ENCODE measurements at places on chromosomes 6 and 20. TPM values are rescaled to one million over a fixed set of nuclear protein-coding genes. Genes with fewer than 3 reads are reported as not detected.

Gene CYP21A2
- total RNA-seq, result 5.2 TPM

GRCh38 chr20:34150306-34151000 lies 38.4 kb upstream of the EIF2S2 start:
- H3K27me3 ChIP-seq, result no peaks in the 10 kb centered on the region
- DNase-seq, result no peak

- H3K36me3 ChIP-seq, result no peaks in the 10 kb centered on the region
- H3K27me3 ChIP-seq, result no peaks in the 10 kb centered on the region
- H3K27ac ChIP-seq, result no peak overlapping the region
- H3K4me1 ChIP-seq, result no peaks in the 10 kb centered on the region
- no peak for DNase-seq
These were observed 236.0 kb upstream of the EYS start for GRCh38 chr6:65943051-65943450.

Gene ZNF76
- 97.2 TPM for total RNA-seq

- H3K4me1 ChIP-seq, result peaks cover 10% of the 10 kb centered on the region
- no peaks in the 10 kb centered on the region for H3K36me3 ChIP-seq
- no peak overlapping the region for H3K4me3 ChIP-seq
- H3K27ac ChIP-seq, result no peak overlapping the region
- DNase-seq, result no peak
These were observed 254.8 kb downstream of the FOXC1 start for GRCh38 chr6:1864496-1864895.

DNA sequence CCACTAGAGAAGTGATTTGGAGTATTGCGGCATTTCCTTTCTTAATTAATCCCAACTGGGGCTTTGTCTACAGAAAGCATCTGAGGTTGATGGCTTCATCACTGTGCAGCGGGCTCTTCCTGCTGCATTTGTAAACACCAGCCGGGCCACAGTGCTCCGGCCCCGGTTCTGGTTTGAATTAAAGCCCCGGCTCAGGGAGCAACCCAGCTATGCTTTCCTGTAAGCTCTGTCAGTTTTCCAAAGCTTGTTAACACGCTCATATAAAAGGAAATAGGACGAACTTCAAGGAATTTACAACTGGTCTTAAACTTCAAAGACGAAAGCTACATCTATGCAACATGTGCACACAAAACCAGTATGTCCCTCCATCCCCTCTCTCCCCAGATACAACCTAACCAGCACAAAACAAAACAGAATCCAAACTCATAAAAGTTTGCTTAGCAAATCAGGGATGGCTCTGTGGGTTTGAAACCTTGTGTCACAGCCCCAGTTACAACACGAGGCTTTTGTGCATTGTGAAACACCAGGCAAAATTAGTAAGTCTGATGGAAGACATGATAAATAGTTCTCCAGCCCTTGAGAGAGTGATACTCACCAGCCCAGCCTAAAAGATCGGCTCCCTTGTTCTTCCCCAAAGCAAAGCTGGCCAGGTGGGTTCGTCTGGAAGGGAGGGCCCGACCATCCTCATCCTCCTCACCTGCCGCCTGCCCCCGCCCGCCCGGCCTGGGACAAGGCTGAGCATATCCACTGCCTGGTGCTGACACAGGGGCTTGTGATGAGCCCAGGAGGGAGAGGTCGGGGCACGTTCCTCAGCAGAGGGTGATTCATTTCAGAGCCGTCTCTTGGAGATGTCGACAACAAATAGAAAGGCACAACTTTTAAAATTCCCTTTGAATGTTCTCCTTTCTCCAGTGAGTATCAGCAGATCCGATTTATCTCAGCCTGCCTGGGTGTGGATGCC lies 197.9 kb downstream of the TFAP2C start:
- DNase-seq, result no peak
- H3K4me3 ChIP-seq, result no peak overlapping the region
- H3K27ac ChIP-seq, result no peak overlapping the region
- H3K27me3 ChIP-seq, result no peaks in the 10 kb centered on the region
- H3K4me1 ChIP-seq, result no peaks in the 10 kb centered on the region

GRCh38 chr6:89122625-89123024 lies 4.8 kb upstream of the SRSF12 start:
- no peaks in the 10 kb centered on the region for H3K36me3 ChIP-seq
- peaks cover 10% of the 10 kb centered on the region for H3K4me1 ChIP-seq
- no peak overlapping the region for H3K27ac ChIP-seq
- no peak overlapping the region for H3K4me3 ChIP-seq

Gene METTL24
- 0.63 TPM for total RNA-seq

DNA sequence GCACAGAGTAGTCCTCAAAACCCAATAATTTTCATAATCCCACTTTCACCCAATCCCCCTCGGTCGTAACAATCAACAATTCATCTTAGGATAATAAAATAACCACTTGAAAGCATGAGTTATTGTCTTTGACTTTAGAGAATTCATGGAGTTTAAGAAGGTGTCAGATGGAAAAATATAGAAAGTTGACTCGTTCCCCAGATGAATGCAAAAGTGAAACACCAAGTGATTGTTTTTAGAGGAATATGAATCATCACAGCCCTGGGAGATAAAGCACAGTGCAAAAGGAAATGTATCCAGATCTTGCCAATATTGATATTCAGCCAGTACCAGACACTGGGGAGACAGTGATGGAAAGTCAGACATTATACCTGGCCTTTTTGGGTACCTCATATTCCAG lies 860.5 kb downstream of the DHX35 start:
- H3K27me3 ChIP-seq, result no peaks in the 10 kb centered on the region
- no peak overlapping the region for H3K4me3 ChIP-seq
- H3K36me3 ChIP-seq, result no peaks in the 10 kb centered on the region
- no peak for DNase-seq
- no peak overlapping the region for H3K27ac ChIP-seq

Gene TMEM244
- total RNA-seq, result not detected

DNA sequence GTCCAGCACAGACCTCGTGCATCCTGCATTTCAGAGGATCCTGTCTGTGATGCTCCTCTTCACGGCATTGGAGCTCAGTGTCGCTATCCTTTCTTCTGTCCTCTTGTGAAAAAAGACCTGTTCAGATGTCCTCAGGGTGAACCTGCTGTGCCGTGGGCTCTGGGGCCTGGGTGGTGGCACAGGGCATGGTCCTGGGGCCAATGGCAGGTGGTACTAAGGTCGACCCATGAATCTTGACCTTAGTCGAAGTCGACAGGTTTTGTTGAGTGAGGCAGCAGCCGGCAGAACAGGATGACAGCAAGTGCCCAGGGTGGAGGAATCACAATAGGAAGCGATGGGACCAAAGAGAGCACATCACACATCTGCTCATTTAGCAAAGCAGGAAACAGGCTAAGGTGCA lies 22.0 kb upstream of the MAS1L start:
- no peak overlapping the region for H3K27ac ChIP-seq
- H3K4me3 ChIP-seq, result no peak overlapping the region
- H3K27me3 ChIP-seq, result no peaks in the 10 kb centered on the region
- no peaks in the 10 kb centered on the region for H3K36me3 ChIP-seq
- DNase-seq, result no peak
- H3K4me1 ChIP-seq, result no peaks in the 10 kb centered on the region

Gene RAD21L1
- 0.39 TPM for total RNA-seq

DNA sequence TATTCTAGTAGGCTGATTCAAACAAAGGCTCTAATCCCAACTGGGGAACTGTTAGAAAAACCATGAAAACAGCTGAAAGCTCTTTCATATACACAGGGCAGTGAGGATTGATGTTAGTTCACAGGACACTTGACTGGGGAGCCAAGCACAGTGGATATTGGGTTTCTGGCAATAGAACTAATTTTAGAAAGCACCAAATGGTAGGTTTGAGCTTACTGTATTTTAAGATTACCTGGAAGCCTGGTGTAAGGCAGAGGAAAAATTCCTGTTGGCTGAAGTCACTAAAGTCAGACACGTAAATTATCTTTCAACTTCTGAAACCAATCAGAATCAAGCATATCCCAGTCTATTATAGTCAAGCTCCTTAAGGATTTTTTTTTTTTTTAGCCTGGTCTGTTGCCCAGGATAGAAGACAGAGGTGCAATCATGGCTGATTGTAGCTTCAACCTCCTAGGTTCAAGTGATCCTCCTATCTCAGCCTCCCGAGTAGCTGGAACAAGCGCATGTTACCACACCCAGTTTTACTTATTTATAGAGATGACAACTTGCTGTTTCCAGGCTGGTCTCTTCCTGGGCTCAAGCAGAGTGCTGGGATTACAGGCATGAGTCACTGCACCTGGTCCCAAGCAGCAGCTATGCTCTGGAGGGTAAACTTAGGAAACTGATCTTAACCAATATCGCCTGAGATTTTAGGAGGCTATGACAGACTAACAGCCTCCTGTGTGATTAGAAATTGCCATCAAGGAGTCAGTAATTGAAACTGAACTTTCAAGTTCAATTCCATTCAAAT lies 32.5 kb upstream of the SYNCRIP start:
- DNase-seq, result no peak
- no peaks in the 10 kb centered on the region for H3K36me3 ChIP-seq
- H3K4me1 ChIP-seq, result peaks cover 64% of the 10 kb centered on the region
- peak overlapping the region; percentile 85 for H3K4me3 ChIP-seq
- no peaks in the 10 kb centered on the region for H3K27me3 ChIP-seq

Gene CLVS2
- 0.22 TPM for total RNA-seq

Gene SLC12A5
- not detected for total RNA-seq

Gene MAP1LC3A
- 78.0 TPM for total RNA-seq

- H3K4me3 ChIP-seq, result no peak overlapping the region
- no peaks in the 10 kb centered on the region for H3K4me1 ChIP-seq
- H3K36me3 ChIP-seq, result no peaks in the 10 kb centered on the region
These were observed 11.5 kb downstream of the RIOK1 start for GRCh38 chr6:7401075-7401474.
